HS-5 (cell line): ENCODE measurements at places on chromosomes 4 and X.

DNA sequence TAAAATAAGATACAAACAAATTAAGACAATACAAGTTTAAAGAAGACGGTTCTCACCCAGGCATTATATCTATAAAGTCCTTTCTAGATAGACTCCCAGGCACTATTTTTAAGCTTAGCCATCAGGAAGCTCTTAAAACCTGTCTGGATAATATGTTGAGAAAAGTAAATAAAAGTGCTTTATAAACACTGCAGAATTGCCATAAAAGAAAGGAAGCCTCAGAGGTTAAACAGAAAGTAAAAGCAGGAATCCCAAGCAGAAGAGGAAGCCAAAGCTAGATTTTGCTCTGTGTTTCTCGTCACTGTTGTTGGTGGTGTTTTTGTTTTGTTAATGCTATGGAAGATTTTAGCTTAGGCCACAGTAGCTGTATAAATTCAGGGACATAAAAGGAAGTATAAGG, 1267.3 kb downstream of the PCDH19 start:
- no peak for DNase-seq

DNA sequence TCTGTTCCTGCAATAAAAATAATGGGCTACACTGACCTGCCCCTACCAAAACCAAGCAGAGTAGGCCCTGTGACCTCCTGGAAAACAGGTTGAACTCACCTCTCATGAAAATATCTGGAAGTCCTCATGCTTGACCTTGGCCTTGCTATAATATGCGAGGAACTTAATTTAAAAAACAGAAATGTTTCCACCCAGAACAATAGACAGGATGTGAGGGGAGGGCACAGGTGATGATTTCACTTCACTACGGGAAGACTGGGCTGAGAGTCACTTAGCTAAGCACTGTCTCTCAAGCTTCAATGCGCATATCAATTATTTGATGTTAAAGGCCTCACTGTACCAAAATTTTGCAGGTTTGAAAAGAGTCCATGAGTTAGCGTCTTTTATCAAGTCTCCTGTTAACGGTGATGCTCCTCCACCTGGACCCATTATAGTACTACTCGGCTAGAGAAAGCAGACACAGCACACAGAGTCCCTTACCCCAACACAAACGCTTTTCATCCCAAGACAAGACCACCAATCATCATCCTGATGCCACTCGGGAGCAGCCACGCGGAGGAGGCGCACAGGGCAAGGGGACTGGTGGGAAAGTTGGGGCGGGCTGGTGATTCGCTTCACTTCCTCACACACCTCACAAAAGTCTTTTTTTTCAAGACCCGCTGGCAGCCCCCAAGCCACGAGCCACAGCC, 25.9 kb downstream of the ZNF721 start:
- DNase-seq = no peak

GRCh38 chr4:33340168-33340567, 2620.0 kb downstream of the PCDH7 start:
- no peak for DNase-seq

GRCh38 chrX:11180571-11180970, 69.4 kb downstream of the HCCS start:
- no peak for DNase-seq

- no peak for DNase-seq
Measured at GRCh38 chr4:14303856-14304255, 676.3 kb upstream of the BOD1L1 start.

GRCh38 chr4:141196227-141196933, 24.3 kb upstream of the ZNF330 start:
- no peak for DNase-seq

DNA sequence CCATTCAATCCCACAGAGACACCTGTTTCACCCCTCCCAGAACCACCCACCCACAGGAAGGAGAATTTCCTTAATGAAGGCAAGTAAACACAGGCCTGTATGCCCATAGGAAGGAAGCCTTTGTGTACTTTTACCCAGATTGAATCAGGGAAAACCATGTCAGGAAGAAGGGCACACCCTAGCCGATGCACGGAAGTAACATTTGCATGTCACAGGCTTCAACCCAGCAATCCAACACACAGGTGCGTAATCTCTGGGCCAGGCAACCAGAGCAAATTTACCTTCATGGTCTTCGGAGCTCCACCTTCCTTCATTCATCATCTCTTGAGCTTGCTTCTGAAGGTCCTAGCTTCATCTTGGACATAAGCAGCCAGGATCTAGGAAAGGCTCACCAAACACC, 206.3 kb downstream of the SHROOM3 start:
- DNase-seq = no peak

GRCh38 chrX:100277231-100277630, 132.8 kb downstream of the PCDH19 start:
- no peak for DNase-seq

GRCh38 chrX:15849555-15849954, 5.1 kb downstream of the AP1S2 start:
- DNase-seq = no peak

- DNase-seq = no peak
Measured at GRCh38 chrX:37697169-37697760, 11.7 kb downstream of the XK start.

DNA sequence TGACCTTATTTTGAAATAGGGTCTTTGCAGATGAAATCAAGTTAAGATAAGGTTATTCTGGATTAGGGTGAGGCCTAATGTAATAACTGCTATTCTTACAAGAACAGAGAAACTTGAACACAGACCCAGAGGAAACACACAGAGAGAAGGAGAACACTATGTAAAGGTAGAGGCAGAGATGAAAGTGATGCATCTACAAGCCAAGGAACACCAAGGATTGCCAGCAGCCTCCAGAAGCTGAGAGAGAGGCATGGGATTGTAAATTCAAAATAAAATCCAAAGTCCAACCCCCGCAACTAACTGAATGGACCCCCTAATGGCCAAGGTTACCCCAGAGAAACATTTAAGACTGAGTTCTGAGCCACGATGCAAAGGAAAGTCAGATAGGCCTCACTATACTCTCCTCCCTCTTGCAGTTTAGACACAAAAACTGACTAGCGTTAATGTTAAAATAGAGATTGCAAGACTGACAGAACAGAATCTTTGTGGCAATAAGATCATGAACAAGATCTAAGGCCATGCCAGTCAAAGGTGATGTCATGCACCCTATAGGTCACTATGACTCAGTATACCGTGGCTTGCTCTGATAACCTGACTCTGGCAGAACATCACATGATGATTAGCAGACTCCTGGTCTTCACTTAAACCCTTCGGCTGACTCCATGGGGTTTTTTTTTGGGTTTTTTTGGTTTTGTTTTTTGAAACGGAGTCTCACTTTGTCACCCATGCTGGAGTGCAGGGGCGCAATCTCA, 42.9 kb downstream of the DDX60L start:
- no peak for DNase-seq

GRCh38 chrX:14926471-14926870, 53.2 kb downstream of the MOSPD2 start:
- DNase-seq = no peak

GRCh38 chr4:146960634-146961033, 15.0 kb upstream of the TTC29 start:
- DNase-seq = no peak

DNA sequence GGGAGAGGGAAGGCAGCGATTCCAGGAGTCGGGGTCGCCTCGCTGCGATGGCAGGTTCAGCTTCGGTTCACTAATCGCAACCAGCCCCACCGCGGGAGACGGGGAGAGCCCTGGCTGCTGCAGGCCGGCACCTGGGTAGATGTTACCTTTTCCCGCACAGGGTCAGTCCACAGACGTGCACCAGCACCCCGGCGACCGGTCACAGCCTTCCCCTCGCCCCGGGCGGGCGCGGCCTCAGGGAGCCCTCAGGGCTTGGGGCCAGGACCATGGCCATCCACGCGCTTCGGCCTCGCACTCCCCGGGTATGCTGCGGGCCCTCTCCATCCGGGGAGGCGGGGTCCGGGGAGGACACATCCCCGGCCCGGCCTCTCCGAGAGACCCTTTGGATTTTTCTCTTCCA, 26.1 kb upstream of the EXOC1L start:
- DNase-seq = no peak

GRCh38 chr4:52748432-52748831, 2.8 kb downstream of the ERVMER34-1 start:
- no peak for DNase-seq

DNA sequence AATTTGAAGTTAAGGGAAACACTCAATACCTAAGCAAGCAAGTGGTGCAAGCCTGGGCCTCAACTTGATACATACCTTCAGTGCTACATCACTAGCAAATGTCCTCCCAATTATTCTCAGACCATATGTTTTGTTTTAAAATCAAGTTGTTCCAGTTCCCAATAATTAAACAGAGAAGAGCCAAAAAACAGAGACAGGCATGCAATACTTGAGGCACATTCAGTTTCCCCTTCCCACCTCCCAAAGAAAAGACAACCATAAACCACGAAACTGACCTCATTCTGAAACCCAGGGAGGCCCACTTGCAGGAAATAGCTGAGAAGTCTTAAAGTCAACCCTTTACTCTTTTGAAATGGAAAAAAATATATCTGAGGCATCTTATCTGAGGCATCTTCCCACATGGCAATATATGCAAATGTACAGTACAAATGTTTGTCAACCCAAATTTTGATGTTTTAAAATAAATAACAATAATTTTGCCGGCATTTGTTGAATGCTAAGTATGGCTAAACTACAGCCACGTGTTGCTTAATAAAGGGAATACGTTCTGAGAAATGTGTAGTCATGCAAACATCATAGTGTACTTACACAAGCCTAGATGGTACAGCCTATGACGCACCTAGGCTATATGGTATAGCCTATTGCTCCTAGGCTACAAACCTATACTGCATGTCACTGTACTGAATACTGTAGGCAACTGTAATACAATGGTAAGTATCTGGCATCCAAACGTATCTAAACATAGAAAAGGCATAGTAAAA, 147.5 kb downstream of the TSPAN5 start:
- DNase-seq = peak; percentile 62

DNA sequence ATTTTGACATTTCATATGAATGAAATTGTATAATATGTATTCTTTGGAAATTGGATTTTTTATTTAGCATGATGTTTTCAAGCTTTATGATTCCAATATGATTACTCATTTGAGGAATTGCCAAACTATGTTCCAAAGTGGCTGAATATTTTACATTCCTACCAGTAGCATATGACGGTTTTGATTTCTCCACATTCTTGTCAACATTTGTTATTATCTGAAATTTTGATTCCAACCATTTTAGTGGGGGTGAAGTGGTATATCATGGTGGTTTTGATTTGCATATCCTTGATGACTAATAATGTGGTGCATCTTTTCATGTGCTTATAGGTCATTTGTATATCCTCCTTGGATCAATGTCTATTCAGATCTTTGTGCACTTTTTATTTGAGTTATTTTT, 2.6 kb upstream of the BEX1 start:
- peak; percentile 55 for DNase-seq

GRCh38 chrX:129925305-129926092, 19.5 kb downstream of the UTP14A start:
- DNase-seq = no peak

- no peak for DNase-seq
Measured at GRCh38 chrX:8289523-8289922, 118.5 kb upstream of the VCX2 start.

- DNase-seq = no peak
Measured at GRCh38 chr4:15848191-15848842, 70.2 kb downstream of the CD38 start.

- DNase-seq = no peak
Measured at GRCh38 chr4:183550345-183551093, 45.7 kb downstream of the ING2 start.

- DNase-seq = no peak
Measured at GRCh38 chrX:70921709-70922352, 9.1 kb downstream of the SLC7A3 start.

- no peak for DNase-seq
Measured at GRCh38 chr4:121321466-121321865, 59.4 kb downstream of the QRFPR start.

GRCh38 chr4:55397520-55398321, 2.0 kb downstream of the TMEM165 start:
- DNase-seq = peak; percentile 59

- no peak for DNase-seq
Measured at GRCh38 chr4:176970853-176971252, 178.1 kb upstream of the VEGFC start.

DNA sequence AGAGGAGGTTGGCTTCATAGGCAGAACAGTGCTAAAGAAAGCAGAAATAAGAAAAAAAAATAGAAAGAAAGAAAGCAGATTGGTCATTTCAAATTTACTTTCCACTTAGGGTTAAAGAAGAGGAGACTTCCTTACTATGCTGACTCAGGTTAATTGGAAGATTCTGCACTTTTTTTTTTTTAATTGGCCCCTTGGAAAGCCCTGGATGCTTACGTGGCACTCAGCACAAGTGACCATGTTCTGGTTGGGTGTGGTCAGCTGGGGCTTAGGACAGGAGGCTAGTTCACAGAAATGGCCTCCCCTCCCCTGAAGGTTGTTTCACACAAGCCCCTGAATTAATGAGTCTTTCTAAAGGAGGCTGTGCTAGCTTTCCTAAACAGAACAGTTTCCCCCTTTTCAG, 14.5 kb downstream of the MAGEA9B start:
- DNase-seq = no peak

DNA sequence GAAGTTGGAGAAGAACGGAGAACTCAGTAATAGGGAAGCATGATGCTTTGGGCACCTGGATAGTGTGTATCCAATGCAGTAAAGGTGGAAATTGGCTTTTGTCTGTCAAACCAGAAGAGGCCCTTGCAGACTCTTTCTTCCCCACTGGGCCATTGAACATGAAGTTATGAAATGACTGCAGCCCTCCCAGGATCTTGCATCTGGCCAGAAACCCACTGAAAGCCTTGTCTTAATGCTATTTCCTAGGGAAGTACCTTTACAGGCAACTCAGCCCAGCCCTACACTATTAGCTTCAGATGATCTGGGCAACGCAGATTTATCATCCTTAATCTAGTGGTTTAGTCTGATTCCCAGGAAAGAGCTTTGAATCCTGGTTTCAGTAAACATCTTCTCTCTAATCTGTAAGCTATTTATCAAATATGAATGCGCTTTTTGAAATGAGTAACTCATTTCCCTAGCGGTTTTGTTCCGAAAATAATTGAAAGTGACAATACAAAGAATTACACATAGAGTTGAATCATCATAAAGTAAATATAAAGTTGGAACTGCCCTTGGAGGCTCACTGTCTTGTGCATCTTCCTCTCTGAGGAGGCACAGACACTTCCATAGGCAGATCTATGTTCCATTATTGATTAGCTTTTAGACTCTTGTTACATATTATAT, 464.1 kb downstream of the IDS start:
- DNase-seq = no peak

DNA sequence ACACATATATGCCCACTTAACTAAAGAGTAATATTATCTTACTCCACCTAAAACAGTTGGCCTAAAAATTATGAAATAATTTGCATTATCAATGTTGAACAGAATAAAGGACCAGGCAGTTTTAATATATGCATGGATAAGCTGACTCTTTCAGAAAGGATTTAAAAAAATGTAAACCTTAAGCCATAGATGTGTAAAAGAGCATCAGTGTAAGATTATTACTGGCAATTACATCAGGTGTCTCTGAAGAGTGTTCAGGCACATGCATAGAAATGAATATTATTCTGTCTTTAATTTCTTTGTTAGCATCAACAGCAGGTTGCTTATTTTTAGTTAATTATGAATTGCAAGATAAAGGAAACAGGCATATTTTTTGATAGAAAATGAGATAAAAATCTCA, 1353.8 kb downstream of the C4orf33 start:
- no peak for DNase-seq
